ENCODE measurements at places on chromosomes 5 and 9.

DNA sequence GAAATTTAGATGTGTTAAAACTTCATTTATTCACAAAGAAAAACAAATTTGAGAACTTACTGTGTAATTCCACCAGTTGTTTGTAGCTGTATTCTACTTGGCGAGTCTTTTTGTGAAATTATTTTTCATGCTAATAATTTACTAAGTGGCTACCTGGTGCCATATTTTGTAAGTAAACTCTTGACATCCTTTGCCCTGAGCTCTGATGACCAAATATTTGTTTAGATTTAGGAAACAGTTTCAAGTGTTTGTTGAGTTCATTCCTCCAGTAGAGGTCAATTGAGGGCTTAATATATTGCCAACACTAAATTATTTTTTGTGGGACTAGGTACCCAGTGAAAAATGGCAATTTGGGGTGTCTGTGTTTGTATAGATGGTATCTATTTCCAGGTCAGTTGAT is 3.7 kb downstream of the CNTLN start:
- DNase-seq, result no peak

GRCh38 chr9:5554254-5554653 is 43.9 kb downstream of the PDCD1LG2 start:
- DNase-seq, result no peak

GRCh38 chr9:37259951-37260350 is 139.6 kb downstream of the ZCCHC7 start:
- no peak for DNase-seq

DNA sequence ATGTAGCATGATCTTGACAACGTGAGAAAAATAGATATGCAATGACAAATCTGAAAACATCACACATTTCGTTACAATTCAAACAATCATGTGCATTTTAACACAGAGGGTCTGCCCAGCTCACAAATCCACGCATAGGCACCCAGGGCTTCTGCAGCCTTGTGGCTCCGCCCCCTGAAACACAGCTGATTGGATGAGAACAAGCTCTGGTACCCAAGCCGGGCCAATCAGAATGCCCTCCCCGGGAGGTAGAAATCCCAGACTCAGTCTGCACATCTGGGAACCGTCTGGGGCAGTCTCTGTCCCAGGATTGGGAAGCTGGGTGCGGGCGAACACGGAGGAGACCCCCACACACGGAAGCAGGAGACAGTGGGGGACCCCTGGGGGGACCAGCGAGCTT is 137.5 kb downstream of the GAPVD1 start:
- no peak for DNase-seq

DNA sequence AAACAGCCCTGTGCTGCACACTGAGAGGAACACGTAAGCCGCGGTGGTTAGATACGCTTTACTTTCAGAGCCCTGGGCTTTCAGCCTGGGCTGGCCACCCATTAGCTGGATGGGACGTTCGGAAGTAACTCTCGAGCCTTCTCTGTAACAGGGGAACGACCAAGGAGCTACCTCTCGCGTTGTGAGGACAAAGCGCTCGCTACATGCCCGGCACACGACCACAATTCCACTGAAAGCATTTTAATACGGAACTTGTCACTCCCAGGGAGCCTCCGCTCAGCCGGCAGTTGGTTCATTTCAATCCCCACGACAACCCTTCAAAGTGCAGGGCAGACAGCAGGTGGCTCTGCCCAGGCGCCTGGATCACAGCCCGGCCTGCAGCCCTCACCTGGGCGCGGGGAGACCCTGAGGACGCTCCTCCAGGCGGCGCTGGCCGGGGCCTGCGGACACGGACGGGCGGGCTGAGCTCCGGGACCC is 368 bp downstream of the SURF1 start:
- peak; percentile 45 for DNase-seq

DNA sequence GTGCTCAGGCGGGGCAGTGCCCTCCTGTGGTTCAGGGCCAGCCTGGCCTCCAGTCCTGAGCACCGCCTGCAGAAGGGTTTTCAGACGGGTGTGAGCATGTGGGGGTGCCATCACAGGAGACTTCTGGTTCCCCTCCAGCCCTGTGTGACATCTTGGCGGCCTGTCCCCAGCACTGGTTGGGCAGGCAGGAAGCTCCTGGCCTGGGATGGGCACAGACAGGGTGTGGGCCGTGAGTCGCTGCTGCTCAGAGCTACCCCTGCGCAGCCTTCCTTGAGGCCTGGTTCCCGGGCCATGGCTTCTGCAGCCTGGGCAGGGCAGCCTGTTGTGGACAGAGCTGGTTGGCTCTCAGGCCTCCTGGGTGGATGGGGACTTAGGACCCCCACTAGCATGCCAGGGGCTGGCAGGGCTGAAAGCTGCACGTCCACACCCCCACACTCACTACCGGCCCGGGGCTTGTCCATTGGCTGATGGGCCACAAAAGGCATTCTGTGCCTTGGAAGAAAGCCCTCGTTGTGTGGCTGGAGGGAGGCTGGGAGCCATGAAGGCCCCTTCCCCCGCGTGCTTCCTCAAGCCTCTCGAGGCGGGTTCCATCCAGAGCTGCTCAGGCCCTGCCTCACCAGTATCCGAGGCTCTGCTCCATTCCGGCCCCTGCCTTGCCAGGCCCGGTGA is 58.7 kb downstream of the RXRA start:
- no peak for DNase-seq

DNA sequence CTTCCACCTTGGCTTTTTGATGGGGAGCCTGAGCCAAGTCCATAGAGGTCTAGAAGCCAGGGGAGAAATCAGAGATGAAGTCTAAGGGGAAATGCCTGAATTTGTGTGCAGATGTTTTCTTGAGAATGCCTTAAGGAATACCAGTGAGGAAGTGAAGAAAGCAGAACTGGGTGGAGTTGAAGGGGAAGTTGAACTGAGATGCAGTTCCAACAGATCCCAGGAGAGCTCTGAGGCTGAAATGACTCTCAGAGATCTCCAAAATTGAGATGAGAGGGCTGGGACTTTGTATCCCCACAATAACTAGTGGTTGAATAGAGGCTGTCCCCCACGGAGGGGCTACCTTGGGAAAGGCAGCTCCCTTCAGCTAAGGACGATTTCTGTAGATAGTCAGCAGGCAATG is 197.1 kb downstream of the ZNF462 start:
- no peak for DNase-seq

DNA sequence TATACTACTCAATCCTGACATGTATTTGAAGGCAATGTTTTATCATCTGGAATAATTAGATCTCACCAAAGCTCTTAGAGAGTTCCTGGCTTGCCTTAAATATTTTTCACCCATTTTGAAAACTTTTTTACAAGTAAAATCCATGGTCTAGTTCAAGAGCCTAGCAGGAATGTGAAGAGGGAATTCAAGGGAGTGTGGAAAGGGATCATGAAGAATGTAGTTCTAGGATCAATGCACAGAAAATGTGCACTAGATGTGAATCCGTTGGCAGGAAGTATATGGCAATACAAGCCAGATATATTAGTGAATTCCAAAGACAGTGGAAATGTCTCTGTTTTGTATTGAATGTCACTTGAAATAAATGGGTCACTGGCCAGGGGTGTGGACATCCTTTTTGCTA is 167.9 kb upstream of the MOCS2 start:
- DNase-seq, result no peak

DNA sequence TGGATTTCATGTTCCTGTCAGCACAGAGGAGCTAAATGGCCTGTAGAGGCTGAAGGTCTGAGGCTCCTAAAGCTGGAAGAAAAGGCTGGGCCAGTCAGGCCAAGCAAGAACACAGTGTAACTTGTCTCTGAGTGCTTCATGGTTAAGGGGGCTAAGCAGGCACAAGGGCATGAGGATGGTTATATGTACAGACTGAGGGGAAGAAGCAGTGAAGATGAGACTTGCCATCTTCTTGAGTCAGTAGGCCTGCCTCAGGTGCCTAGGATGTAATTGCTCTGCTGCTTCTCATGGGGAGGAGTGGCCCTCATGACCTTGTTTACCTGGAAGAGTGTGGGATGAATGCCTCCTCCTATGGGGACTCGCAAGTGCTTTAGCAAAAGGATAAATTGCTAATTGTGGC is 8.7 kb upstream of the PSMD5 start:
- DNase-seq, result no peak

DNA sequence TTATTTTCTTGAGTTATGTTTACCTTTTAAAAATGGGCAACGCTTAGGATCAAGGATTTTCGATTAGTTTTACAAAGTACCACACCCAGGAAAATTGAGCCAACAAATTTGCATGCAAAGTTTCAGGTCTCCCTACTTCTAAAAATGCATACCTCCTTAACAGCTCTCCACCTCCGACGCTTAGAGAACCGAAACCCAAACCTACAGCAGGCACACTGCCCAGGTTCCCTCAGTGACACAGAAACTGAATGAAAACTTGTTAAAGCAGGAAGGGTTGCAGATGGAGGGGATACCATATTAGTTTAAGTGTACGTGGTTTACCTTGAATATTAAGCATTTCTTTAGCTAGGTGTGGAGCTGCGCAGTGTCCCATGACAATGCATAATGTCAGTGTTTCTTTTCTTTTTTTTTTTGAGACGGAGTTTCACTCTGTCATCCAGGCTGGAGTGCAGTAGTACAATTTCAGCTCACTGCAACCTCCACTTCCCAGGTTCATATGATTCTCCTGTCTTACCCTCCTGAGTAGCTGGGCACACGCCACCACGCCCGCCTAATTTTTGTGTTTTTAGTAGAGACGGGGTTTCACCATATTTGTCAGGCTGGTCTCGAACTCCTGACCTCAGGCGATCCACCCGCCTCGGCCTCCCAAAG is 1.6 kb upstream of the SUB1 start:
- peak; percentile 88 for DNase-seq

- no peak for DNase-seq
Measured at GRCh38 chr5:74371621-74372020, 268.9 kb downstream of the ENC1 start.

DNA sequence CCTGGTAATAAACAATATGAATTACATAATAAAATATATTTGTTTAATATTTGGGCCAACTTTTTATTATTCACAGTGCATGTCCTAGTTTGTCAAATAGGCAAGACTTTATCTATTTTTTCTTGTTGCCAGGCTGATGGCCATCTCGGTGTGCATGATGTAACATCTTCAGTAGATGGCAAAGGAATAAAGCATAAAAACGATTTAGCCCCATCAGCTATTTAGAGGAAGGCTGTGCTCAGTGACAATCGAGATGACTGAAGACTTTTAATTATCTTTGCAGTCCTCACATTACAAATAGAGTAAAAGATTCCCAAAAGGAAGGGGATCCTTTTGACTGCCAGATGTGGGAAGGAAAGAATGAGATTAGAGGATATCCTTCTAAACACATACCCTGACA is 358.5 kb downstream of the PTPRD start:
- DNase-seq, result no peak

GRCh38 chr9:114102484-114102883 is 3.4 kb upstream of the KIF12 start:
- no peak for DNase-seq

DNA sequence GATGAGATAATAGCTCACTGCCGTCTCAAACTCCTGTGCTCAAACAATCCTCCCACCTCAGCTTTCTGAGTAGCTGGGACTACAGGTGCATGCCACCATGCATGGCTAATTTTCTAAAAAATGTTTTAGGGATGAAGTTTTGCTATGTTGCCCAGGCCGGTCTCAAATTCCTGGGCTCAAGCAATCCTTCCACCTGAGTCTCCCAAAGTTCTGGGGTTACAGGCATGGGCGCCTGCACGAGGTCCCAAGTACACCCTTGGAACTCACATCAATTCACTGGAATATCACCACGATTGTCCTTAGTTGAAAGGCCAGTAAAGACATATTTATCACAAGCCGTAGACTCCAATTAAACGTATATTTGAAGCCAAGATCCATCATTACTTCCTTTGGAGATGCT is 184.6 kb downstream of the IRX1 start:
- DNase-seq, result no peak

- DNase-seq, result no peak
Measured at GRCh38 chr9:122827761-122828093, 661 bp downstream of the PDCL start.

GRCh38 chr5:149358294-149358651 is 427 bp downstream of the PCYOX1L start:
- peak; percentile 53 for DNase-seq

DNA sequence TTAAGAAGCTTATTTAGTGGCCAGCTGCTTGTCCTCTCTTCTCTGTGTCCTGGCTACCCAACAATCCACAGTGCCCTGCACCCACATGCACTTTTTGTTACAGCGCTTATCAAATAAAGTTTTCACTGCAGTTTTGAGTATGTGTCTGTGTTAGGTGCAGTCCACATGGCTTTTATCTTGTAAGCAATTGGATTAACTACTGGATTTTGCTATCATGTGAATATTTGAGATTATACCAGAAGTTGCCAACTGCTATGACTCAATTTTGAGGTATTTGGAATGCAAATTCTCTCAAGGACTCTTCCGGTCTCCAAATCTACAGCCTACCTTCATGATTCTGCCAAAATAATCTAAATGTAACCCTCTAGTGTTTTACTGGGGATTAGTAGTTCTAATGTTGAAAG is 690.2 kb downstream of the NR2F1-AS1 start:
- no peak for DNase-seq

DNA sequence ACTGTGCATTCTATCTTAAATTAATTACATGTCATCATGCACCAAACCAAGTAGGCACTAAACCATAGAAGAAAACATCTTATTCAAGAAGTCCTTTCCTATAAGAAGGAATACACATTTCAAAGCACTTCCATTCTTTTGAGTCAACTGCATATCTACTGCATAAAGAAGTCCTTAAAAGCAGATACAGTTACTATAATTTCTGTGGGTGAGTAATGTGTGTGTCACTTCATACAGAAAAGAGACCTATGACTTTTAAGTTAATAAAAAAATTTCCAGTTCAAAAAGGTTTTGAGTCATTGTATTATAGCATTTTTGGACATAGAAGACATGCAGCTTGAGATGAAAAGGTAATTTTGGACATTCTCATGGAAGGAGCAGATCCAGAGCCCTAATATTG is 125.0 kb downstream of the DTWD2 start:
- DNase-seq, result no peak

- no peak for DNase-seq
Measured at GRCh38 chr9:91418215-91418610, 5.4 kb downstream of the NFIL3 start.

DNA sequence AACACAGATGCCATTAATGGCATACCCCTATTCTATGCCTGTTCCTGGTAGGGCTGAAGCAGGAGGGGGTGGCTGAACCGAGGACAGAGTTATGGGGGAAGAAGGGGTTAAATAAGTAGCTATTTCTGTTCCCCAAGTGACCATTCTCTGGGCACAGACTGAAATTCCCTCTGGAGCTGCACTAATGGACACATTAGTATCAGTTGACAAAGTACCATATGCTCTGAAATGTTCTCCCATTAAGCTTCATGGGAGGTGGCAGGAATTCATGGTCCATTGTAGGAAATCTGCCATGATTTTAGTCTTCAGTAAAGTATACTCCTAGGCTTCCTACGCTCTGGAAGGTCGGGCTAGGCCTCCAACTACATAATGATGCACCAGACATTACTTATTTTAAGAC is 10.5 kb upstream of the FRMPD1 start:
- no peak for DNase-seq

- DNase-seq, result no peak
Measured at GRCh38 chr9:82940376-82940775, 122.6 kb downstream of the RASEF start.

- DNase-seq, result no peak
Measured at GRCh38 chr9:96022445-96023051, 147.1 kb downstream of the ERCC6L2 start.
